ENCODE measurements at places on chromosomes 11 and 22. TPM values are rescaled to one million over a fixed set of nuclear protein-coding genes. Genes with fewer than 3 reads are reported as not detected.

GRCh38 chr22:44824271-44824670, 71.9 kb downstream of the ARHGAP8 start:
- DNase-seq = no peak

- DNase-seq = no peak
These were observed 9.8 kb upstream of the MPPED2 start for GRCh38 chr11:30595934-30596333.

- no peak for DNase-seq
These were observed 45.8 kb upstream of the MMP7 start for GRCh38 chr11:102576350-102576749.

DNA sequence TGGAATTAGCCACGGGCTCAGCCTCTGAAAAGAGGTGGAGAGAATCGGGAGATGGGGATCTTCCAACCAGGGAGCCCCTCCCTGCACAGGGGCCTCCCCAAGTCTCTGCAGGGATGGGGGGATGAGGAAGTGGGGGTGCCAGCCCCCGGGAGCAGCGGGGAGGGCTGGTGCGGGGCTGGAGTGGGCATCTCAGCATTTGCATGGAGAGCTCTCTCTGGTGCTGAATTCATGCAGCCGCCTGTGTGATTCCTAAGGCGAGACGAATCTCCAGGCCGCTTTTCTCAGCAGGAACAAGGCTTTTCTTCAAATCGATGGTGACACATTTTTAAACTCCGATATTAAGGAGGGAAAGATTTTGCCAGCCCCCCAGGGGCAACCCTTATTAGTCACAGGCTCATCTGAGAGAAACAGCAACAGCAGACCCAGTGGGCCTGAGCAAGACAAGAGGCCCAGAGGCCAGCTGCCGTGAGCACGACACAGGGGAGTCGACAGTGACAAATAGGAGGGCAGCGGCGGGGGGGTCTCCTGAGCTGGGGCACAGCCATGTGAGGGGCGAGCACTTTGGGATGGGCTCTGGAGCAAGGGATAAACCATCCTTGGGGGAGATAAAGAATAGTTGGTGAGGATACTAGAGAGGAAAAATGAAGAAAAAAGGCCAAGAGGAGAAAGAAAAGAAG, 29.0 kb downstream of the MACROD1 start:
- no peak for DNase-seq

GRCh38 chr22:23058063-23058462, 12.3 kb upstream of the GNAZ start:
- DNase-seq = no peak

TRPC6 gene
- 0.78 TPM for total RNA-seq

DNA sequence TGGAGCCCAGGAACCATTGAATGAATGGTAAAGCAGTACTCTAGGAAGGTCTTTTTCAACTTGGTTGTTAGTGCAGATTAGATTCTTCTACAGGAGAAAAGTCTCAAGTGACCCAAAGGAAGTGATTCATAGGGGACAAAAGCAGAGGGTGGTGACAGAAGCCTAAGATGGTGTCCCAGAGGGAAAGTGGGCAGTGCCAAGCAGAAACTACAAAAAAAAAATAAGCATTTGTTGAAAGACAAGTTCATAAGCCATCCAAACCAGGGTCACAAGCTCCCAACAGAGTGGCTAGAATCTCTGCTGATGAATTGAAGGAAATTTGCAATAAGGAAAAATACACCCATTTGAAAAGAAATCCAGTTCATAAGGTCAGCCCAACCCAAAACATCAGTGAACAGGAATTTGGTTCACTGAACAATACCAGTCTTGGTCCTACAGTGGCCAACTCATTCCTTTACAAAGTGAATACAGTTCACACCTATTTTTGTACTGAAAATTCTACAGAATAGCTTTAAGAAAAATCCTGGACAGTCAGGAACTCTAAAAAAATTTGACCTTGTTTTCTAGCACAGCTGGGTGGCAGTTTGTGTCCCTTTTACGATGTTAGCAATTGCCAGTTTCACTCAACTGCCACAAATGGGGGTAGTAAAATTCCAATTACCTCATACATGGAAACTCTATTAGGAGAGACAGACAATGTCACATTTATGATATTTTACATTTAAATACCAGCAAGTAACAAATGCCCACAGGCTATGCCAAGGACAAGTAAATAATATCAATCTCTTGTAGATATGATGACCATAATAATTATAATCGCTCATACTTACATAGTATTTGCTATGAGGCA, 21.6 kb upstream of the NUP160 start:
- no peak for DNase-seq
